ENCODE measurements at places on chromosomes 3 and 15. TPM values are rescaled to one million over a fixed set of nuclear protein-coding genes. Genes with fewer than 3 reads are reported as not detected.

Gene PROK2
- not detected for total RNA-seq

Gene TMEM207
- total RNA-seq = not detected

Gene HTR3E
- not detected for total RNA-seq

Gene SLC7A14
- under 0.01 TPM for total RNA-seq
